Stimulated activated CD4-positive, alpha-beta T cell treated with anti-CD3 and anti-CD28 coated beads, Interleukin-1b, Interleukin-23, amount 100 ng/mL, for 1 hour (primary cell): ENCODE measurements at places on chromosomes 6 and 20.
A peak's percentile ranks its signal among the peaks of the same experiment; 100 is the strongest.

DNA sequence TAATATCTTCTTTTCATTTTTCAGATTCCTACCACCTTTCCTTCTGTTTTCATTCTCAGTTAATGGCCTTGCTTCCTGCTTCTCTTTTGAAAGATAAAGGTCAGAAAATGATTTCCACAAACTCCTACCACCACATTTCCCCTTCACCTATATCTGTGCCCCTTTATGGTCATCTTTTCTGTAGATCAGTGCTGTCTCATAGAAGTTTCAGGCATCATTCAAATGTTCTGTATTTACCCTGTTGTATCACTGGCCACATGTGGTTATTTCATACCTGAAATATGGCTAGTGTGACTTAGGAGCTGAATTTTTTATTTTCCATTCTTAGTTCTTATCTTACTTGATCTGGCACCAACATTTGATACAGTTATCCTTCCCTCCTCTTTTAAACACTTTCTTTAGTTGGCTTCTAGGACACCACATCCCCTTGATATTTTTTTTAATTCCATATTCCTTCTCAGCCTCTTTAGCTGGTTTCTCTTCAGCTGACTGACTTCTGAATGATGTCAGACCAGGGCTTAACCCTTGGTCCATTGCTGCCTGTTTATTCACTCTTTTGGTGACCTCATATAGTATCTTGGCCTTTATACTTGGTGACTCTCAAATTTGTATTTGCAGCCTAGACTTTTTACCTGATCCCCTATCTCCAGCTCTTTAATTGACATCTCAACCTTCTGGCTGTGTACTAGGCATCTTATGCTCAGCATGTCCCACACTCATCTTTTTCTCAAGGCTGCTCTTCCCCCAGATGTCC lies 81.0 kb downstream of the ATRN start:
- no peak for DNase-seq

DNA sequence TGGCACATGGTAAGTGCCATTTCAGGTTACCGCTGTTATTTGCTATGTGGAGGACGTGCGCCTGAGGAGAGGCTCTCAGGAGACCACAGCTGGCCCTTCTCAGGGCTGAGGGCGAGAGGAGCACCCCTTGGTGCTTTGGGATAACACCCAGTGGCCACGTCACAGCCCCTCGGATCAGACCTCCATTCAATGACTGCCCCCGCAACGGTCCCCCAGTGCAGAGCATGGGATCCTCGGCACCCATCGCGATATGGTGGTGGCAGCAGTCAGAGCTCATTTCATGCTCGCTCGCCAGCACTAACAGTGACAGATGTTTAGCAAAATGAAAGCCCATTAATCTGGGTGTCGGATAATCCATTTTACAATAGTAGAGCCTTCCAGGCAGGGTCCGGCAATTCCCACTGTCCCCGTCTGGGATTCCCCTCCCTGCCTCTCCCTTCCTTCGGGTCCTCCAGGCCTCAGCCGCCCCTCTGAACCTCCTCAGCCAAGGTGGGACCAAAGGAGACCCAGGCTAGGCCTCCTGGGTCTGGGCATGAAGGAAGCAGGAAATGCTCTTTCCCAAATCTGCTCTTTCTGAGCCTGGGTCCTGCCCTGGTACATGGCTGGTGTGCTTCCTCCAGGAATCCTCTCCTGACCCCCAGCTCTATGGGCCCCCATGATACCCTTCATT lies 117.1 kb downstream of the GRM4 start:
- DNase-seq: no peak

- no peak for DNase-seq
Measured at GRCh38 chr6:80528115-80528514, 421.6 kb downstream of the BCKDHB start.

- no peak for DNase-seq
Measured at GRCh38 chr20:24273251-24273650, 196.2 kb upstream of the SYNDIG1 start.

DNA sequence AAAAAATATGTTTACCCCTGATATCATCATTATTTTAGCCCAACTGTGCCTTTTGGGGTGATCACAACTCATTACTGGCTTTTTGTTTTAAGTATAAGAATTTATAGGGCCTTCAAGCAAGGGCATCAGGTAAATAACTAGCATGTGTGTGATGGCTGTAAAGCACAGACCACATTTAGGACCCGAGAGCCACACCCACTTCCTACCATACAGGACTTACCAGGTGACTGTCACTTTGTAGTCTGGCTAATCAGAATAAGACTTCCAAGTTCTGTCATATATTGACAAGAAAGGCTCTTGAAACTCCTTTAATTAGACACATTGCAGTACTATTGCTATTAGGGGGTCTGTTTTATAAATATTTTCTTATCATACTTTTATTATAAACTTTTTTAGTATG lies 31.1 kb downstream of the TMEM242 start:
- no peak for DNase-seq

GRCh38 chr6:112343390-112343789 lies 3.7 kb upstream of the RFPL4B start:
- DNase-seq: no peak

DNA sequence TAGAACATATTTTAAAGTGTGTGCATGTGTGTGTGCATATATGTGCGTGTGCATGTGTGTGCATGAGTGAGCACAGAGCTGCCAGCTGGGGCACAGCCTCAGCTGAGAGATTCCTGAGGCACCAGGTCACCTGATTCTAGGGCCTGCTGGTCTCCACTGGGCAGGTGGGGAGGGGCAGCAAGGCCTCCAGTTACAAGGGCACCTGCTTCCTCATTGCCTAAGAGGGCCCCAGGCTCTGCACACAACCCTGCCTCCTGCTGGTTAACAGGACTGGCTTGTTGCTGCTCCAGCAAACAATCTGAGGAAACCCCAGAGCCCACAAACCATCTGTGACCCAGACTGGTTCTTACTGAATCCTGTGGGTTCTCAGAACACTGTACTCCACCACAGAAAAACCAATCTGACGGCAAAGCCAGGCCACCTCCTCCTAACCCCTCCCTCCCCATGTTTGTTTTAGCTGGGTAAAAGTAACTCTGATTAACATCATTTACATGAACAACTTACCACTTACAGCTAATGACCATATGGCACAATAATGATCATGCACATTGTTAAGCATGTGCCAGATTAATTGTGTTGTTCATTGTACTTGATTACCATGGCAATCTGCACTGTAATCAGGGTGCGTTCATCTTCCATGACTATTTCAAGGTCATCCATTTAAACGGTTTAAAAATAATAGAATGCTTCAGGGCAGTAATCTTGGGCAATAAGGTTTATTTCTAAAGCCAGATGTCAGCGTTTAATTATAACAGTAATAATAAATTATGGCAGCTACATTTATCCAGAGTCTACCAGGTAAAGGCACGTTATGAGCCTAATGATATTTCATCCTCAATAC lies 23.1 kb upstream of the UBE2J1 start:
- DNase-seq: peak; percentile 8

GRCh38 chr20:16672299-16672698 lies 57.5 kb upstream of the SNRPB2 start:
- DNase-seq: no peak

DNA sequence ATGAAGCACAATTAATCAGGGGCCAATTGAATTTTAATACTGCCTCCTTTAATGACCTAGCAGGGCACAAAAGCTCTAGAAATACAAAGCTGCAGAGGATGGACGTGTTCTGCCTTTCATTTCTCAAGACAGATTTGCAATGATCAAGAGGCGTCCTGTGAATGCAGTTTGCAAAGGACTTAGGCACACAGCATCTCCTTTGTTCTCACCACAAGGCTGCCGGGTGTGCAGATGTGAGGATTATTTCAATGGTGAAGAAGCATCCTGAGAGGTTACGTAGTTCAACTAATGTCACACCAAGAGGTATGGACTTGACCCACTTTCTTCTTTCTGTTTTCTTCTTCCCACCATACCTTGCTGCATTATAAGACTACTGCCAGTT lies 42.9 kb upstream of the SPTLC3 start:
- no peak for DNase-seq
